GM04503 (cell line): ENCODE measurements at places on chromosomes 7 and 10.

DNA sequence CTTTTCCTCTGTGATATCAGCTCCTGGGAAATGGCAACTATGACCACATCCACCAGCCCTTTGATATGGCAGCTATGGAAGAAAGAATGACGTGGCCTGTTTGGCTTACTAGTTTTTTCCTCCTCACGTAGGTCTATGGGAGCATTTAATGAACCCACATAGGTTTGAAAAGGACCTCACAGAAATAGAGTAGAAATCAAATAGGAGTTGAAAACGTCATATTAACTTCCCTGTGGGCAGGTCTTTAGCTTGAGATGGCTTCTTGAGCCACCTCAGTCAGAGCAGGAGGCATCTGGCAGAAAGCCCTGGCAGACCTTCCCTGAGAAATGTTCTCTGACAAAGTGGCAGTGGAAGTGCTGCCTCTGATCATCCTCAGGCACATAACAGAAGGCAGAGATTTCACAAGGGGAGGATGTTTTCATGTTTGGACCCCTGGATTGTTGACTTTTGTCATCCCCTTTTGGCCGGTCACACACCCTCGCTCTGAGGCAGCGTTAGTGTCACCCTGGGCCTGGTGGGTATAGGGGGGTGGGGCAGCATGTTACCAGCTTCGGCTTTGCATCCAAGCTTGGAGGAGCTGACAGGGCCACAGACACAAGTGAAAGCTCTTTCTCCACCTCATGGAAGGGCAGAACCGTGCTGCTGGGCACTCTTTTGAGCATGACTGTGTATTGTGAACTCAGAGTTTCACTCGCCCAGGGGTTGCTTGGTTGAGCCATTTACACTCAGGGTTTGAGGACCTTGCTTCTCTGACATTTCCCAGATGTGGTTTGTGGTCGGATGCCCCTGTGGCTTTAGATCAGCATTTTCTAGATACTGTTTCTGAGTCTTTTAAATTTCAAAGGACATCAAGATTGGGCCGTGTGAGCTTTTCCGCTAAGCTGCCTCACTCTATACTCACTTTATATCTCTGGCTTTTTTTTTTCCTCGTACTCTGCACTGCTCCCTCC lies 184.2 kb downstream of the STK31 start:
- no peak for DNase-seq

- no peak for DNase-seq
Measured at GRCh38 chr10:86752311-86752710, 4.1 kb upstream of the BMPR1A start.

DNA sequence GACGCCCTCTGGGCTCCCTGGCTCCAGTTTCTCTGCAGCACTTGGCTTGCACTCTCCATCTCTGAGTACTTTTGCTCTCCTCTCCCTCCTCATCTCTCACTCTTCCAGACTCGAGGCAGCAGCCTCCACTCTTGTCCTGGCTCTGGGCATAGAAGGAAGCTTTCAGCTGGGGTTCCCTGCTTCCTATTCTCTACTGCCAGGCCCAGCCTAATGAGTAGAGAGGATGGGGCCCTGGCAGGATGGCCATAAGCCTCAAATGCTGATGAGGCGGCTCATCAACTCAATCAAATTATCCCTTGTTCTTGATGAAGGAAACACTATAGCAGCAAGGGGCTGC lies 55.8 kb downstream of the NEURL1 start:
- DNase-seq, result no peak

- DNase-seq, result no peak
Measured at GRCh38 chr10:49556723-49557122, 17.8 kb upstream of the ERCC6 start.

GRCh38 chr7:142391191-142391992 lies 133.5 kb upstream of the PRSS58 start:
- DNase-seq, result no peak

DNA sequence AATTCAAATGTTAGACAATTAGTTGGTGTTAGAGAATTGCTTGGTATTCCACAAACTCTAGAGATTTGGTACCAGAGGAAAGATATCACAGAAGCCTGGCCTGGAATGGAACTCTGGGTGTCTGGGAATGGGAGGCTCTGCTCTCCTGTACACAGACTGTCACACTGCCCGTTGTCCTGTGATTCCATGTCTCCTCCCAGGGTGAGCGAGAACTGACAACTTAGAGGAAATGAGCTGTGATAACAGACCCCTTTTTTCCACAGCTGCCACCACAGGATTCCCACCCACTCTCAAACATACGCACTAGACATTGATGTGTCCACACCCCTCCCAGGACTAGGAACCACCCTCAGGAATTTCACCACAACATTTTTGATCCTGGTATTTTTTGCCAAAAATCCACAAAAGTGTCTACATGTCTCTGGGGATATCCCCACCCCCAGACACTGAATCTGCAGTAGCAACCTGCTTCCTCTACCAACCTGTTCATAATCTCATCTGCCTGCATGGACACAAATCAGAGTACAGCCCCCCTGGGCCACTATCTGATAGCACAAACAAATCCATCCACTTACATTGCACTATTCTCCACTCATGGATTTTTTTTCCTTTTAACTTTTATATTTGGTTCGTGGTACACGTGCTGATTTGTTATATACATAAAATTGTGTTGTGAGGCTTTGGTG lies 4.7 kb downstream of the ZNF273 start:
- no peak for DNase-seq

- no peak for DNase-seq
Measured at GRCh38 chr7:43296306-43296705, 183.9 kb downstream of the HECW1 start.

- DNase-seq, result no peak
Measured at GRCh38 chr7:85693326-85693725, 506.5 kb upstream of the SEMA3D start.

DNA sequence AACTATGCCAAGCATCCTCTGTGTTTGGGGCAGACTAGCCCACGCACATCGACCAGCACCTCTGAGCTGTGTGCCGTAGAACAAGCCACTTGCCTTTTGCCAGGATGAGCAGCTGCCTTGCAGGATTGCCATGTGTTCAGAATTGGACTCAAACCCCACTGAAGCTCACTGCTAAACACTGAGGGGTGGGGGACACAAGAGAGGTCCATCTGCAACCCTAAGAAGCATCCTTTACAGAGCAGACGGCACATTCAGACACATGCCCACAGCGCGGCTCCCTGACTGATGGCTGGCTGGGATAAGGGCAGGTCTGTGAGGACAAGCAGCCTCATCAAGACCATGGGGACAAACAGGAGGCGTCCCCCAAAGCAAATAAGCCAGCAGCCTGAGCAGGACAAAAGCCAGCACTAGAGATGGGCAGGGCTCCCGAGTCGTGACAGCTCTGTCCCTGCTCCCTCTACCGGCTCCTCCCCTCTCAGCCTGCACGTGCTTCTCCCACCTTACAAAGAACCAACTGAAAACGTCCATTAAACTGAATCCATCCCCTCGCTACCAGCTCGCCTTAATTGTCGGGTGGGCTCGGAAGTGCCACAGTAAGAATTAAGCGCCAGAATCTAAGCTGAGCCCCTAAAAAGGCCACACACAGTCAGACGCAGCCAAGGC lies 114.2 kb downstream of the PRKAG2 start:
- DNase-seq, result no peak

- DNase-seq, result no peak
Measured at GRCh38 chr7:139656387-139656786, 121.4 kb downstream of the HIPK2 start.

DNA sequence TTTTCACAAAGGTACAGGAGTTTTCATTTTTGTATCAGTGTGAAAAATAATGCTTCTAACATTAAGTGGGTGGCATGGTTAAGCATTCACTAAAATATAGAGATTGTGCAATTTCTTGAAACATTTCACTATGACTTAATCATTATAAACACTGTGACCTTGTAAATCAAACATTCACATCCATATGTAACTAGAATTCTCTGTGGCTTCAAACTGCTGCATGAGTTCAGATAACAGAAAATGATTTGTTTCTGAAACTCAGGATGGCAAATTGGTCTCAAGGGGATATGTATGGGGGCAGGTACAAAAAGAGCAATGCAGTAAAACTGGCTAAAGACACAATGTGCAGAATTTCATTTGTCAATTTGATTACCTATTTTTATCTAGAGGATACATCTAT lies 3.8 kb downstream of the FAM133B start:
- DNase-seq, result no peak
